ENCODE measurements at places on chromosomes 3 and 15.

GRCh38 chr3:13470894-13471574, 9.1 kb upstream of the HDAC11 start:
- no peak for DNase-seq

- no peak for DNase-seq
Measured at GRCh38 chr3:111541391-111541790, 606 bp upstream of the CD96 start.

GRCh38 chr15:42595626-42596240, 20.3 kb downstream of the STARD9 start:
- no peak for DNase-seq

DNA sequence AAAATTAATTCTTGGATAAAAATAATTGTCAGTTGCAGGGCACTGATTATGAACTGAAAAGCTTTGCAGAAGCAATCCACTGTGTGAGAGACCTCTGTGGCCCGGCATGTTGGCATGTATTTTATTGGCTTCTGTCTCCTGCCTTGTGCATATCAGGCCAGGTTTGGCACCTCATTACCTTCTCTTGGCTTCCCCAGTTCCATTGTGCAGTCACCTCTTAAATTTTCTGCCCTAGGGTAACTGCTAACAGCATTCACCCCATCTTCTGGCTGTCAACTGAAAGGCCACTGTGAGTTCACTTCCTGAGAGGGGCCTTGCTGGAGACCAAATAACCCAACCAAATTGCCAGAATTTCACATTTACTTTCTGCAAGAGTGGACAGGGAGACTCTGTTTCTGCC, 92.7 kb upstream of the RARB start:
- DNase-seq: no peak

DNA sequence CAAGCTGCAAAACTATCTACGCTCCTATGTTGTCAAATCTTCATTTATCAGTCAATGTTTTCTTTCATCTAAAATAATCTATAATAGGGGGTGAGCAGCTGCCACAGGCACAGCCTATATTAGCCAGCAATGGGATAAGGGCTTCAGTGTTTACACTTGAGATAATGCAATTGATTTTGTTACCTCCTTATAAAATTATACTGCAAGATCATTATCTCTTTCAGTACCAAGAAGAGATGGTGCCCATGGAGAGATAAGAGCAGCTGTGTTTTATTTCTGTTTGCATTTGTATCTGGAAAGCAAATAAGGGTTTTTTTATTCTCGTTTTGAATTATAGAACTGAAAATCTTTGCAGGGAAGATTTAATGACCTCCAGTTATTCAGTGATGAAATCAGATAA, 68.9 kb downstream of the PLD1 start:
- no peak for DNase-seq

GRCh38 chr15:42921342-42921731, 759 bp upstream of the TTBK2 start:
- DNase-seq: no peak

DNA sequence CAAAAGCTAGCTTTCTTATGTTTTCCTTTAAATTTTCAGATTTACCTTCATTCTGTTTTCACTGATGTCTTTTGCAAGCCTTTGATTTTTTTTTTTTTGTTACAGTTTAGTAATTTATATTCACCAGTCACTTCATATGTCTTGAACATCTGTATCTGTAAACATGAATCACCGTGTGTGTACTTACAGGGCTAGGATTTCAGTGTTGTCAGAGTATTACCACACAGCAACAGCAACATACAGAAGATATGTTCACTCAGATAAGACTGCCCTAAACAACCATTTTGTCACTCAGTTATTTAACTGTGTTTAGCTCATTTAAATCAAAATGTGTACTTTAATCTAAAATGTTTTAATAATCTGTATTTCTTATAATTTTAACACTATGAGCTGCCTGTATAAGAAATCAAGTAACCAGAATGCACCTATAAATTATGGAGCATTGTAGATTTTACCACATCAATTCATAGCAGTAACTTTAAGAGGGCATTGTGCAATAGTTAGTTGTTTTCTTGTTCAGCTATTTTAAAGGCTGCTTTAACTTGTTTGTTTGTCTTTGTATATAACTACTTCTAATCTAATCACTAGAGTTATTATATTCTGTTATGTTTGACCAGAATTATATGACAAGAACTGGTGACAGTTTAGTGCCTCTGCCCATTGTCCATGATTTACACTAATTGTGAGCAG, 50.4 kb downstream of the GHSR start:
- no peak for DNase-seq

DNA sequence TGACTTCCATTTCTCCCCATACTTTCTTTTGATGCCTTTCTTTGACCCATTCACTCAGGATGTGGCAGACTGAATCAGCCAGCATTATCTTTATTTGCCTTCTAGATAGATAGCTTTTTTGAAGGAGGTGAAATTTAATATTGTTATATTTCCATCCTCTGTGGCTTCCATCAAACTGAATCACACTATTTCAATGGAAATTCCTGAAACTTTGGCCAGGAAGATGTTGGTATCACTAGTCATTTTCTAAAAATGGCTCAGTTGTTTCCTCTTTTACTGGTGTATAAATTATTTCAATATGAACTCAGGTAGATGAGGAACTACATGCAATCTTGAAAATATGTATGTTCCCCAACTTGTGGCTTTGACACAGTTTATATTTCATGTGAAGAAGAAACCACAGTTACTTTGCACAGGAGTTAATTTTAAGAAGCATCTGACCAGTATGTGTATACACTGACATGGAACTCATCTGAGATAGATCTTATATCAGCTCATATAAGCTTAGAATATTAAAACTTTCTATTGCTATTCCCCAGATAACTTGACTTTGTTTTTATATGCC, 248.3 kb downstream of the CGGBP1 start:
- no peak for DNase-seq

DNA sequence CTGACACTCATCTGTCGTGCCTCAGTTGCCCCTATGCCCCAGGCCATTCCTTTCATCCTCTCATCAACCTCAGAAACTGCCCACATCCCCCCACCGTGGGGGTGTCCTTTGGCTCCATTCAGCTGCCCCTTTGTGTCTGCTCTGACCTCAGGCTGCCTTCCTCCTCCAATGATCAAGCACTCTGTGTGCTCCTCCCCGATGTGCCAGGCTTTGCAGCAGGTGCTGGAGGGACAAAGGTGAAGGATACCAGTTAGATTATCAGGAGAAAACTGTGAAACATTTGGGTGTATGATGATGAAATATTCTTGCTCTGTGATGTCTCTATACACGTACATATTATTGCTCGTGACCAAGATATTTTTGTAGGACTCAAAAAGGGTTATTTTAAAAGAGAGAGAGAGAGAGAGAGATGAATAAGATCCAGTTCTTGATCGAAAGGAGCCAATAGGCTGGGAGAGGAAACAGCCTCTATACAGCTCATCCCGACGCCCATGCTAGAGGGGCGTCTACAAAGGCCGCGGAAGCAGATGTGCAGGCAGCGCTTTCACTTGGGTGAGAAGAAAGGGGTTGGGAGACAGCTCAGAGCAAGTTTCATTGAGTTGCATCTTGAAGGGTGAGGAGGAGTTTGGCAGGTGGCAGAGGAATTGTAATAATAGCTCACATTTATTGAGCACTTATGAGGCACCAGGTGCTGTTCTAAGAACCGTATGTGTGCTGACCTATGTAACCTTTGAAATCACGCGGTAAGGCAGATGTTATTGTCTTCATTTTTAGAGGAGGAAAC, 28.3 kb upstream of the ADCY5 start:
- DNase-seq: no peak

DNA sequence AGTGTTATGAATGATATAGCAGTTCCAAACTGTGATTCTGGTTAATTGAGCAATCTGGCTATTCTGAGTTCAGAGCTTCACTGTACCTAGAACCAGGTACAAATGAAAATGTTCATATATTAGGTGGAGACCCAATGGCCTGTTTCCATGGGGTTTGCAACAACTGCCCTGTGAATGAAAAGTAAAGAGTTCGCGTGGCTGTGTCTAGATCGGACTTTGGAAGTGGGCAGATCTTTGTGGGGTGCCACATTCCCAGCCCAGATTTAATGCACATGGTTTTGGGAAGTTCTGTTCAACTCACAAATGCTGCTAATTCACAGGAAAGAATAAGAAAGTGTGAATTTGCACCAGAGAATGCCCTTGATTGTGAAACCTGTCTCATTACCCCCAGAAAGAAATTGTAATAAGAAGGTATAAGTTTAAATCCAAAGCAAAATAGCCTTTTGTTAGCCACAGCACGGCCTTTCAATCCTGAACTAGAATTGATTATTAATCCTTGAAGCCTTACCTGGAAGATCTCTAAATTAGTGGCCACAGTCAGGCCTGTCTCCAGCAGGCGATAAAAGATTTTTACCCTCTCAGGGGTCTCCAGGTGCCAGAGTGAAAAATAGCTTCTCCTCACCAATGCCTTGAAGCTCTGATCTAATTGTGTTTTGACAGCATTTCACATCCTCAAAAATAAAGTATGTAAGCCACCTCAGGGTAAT, 22.6 kb downstream of the WHAMM start:
- no peak for DNase-seq

DNA sequence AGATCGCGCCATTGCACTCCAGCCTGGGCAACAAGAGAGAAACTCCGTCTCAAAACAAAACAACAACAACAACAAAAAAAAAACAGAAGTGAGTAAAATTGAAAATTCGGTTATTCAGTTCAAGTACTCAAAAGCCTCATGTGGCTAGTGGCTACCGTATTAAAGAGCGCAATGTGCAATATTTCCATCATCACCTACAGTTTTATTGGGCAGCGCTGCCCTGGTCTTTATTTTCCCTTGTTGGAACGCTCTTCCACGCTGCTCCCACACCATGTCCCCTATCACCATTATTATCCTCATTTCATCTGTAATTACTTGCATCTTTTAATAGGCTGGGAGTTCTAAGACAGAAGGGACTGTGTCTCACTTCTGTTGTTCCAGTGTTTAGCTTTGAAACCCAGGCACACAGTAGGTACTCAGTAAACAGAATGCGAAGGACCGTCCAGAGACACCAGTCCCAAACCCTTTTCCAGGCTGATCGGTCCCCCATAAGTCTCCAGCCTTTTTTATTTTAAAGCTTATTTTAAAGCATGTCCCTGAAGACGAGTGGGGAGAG, 423 bp upstream of the HACD3 start:
- DNase-seq: no peak

- no peak for DNase-seq
Measured at GRCh38 chr3:194251007-194251406, 100.1 kb downstream of the CPN2 start.

- DNase-seq: no peak
Measured at GRCh38 chr15:88654430-88655102, 15.8 kb downstream of the ISG20 start.

DNA sequence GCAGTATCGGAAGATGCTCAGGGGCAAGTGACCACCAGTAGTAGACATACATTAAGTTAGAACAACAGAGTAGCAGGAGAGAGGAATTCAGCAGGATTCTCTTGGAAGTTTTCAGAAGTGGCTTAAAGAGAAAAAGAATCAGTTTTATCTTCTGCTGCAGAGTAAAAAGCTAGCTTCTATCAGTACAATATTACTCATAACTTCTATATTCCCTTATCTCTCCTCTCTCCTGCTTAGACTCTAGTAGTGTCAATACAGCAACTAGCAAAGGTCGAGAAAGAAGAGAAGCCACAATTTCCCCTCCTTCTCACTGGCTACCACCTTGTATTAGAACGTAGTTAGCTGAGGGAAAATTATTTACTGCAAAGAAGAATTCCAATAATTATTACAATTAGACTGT, 539.7 kb downstream of the DIPK2A start:
- no peak for DNase-seq

GRCh38 chr15:60541481-60542299, 62.7 kb upstream of the ICE2 start:
- no peak for DNase-seq

DNA sequence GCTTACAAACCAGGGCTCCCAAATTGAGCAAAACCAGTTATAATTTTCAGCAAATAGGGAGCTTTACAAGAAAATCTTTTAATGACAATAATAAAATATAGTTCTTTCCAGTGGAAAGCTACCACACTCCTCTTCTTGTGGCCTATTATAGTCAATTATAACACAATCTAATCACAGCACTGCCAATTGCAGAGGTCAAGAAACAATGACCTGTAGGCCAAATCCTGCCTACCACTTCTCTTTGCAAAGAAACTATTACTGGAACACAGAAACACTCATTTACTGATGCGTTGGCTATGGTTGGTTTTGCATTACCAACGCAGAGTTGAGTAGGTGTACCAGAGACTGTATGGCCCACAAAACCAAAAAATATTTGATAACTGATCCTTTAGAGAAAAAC, 110.5 kb downstream of the WDR72 start:
- no peak for DNase-seq
